SW 1271 (cell line): ENCODE measurements at places on chromosomes 1 and 21.

- no peak for DNase-seq
Observed at GRCh38 chr1:117589544-117589943, 16.3 kb upstream of the TENT5C start.

DNA sequence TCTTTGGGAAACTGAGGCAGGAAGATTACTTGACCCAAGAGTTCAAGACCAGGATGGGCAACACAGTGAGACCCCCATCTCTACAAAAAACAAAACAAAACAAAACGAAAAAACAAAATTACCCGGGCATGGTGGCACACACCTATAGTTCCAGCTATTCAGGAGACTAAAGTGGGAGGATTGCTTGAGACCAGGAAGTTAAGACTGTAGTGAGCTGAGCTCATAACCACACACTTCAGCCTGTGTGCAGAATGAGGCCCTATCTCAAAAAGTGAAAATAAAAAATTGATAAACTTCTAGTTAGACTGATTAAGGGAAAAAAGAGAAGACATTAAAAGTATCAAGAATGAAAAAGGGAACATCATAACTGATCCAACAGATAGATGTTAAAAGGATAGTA, 154.0 kb downstream of the RHOU start:
- DNase-seq = no peak

GRCh38 chr21:34609244-34609932, 5.5 kb downstream of the RCAN1 start:
- DNase-seq = no peak

DNA sequence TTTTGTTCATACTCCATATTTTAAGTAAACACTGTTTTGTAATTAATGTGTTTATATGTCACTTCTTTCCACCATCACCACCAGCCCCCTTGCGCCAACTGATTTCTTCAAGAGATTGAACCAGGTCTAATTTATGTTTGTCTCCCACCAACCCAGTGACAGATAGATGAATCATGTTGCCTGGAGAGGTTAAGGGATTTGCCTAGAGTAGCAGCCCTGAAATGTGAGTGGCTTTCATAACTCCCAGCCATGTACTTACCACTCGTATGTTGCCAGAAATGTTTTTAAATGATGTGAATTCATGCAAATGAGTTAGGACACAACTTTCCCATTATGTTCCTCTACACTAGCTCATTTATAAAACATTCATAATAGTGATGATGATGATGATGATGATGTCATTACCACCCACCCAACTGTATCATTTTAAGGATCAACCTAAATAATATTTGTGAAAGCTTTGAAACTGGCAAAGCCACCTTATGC, 86.9 kb downstream of the LRRC8D start:
- no peak for DNase-seq

DNA sequence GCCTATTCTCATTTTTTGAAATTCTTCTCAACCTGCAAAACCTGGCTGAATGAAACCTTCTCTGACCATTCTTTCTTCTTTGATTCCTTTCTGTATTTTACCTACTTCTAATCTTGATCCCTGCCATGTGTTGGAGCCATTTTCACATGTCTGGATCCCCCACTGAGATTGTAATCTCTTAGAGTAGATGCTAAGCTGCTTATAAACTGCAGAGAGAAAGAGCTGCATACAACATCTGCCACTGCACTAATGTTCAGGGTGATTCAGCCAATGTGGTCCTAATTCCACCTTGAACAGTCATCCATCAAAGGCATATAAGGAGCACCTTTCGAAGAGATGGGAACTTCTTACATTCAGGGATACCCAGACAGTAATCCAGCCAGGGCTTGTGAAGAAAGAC, 16.2 kb upstream of the DAB1 start:
- no peak for DNase-seq

DNA sequence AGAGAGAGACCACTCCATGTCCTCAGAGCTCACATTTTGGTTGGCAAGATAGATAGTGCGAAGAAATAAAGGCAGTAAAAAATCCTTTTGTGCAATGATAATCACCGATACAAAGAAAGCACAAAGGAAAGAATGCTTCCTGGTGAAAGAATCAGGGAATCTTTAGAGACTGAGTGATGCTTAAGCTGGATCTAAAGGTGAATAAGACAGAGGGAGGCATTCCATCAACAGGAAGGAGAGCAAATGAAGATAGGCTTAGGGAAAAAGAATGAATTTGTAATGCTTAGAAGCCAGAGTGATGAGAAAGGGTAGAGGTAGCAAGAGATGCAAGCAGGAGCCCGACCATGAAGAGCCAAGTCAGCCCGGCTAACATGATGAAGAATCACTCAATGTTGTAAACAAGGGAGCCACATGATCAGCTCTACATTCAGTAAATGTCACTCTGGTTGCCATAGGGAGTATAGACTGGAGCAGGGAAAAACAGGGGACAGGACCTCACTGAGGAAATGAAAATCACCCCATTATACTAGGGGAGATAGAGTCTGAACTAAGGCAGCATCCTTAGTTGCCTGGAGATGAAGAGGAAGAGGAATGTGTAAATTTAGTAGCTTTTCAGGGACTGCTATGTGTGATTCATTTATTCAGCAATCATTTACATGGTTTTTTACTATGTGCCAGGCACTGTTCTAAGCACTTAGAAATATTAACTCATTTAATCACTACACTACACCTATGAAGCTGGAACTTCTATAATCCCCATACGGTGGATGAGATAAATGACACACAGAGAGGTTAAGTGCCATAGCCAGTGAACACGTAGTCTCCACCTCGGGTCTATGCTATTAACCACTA, 402.6 kb upstream of the NFIA start:
- no peak for DNase-seq

DNA sequence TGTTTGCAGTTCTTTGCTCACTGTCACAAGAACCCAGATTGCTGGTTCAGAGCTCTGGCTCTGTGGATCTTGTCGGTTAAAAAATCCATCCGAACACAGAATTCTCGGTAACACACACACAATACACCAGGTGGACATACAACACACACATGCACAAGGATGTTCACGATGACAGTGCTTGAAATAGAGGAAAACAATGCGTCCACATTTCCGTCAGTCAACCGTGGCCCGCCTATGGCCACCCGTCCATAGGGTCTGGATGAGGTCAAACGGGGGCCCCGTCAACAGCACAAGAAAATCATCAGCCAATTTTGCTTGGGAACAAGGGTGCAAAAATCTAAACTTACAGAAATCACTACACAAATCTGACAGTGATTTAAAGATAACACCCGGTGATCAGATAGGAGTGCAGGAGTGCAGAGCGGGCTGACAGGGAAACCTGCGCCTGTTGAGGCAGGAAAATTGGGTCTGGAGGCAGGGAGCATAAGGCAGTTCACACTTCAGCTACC, 50.4 kb upstream of the SLC19A1 start:
- DNase-seq = no peak

DNA sequence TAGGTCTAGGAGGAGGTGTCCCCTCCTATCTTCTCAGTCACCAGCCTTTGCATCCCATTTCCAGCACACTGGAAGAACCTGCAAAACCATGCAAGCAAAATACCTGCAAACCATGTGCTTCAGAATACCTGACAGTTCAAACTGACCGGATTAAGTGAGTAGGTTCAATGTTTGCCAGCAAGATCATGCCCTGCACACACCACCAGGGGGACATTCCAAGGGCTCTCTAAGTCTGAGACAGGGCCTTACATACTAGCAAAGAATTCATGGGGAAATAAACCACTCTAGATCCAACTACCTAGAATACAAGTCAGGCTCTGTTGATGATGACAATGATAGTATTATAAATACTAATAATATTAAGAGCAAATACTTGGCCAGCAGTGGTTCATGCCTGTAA, 27.6 kb downstream of the INPP5B start:
- no peak for DNase-seq

DNA sequence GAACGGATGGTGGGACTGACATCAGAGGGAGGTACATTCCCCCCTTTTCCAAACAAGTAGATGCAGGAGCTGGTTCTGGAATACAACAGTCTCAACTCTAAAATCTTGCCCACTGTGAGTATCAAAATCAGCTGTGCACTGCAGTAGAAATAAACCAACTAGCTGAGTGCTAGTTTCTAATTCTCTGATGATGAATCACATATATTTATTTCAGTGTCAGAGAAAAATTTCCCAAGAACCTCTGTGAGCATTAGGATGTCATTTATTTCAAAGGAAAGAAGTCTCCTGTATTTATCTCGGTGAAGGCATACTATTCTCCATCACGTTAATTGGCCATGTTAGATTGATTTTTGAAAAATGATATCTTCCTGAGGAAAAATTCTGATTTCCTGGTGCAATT, 67.1 kb downstream of the LHX9 start:
- DNase-seq = no peak

GRCh38 chr21:18986197-18986596, 582.6 kb upstream of the TMPRSS15 start:
- no peak for DNase-seq

DNA sequence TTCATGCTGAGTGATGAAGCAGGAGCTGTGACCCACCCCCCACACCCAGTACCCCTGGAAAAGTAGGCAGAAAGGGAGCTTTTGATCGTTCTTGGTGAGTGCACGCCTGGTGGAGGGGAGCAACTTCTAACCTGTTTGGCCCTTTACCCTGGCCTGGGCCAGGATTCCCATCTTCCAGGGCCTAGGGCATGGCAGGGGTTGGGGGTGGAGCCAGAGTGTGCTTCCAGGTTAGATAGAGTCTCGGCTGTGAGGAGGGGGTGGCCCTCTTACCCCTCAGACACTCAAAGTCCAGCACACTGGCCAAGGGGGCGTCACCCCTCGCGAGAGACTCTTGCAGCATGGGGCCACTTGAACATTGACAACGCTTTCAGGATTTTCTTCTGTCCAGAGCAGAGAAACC, 236.6 kb downstream of the GRIK3 start:
- DNase-seq = no peak

DNA sequence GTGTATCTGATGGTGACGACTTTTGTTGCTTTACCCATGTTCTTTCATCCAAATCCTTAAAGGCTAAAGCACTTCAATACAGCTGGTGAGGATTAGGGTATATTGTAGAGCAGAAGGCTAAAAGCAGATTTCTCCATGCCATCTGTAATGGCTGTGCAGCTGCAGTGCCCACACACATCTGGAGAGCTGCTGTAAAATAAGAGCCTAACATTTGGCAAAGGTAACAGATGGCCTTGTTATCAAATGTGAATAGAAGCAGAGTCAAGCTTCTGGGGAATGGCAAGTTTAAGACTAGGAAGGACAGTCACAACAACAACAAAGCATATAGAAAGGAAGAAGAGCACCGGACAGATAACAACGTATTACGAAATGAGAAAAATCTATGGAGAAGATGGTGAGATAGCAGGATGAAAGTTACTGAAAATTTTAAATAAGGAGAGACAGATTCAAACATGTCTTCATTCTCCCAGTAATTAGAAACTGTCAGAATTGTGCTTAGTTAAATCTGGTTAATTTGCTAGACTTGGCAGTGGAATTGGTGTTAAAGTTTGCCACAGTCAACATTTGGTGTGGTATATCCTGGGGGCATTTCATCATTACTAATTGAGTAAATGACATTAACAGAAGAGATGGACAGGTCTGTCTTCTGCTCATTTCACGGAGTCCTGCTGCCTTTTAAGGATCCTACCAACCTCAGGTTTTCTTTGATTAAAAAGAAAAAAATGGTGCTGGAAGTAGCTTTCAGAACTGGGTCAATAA, 1093.2 kb downstream of the ADGRL2 start:
- DNase-seq = no peak

GRCh38 chr1:7552402-7552801, 218.7 kb upstream of the VAMP3 start:
- no peak for DNase-seq

DNA sequence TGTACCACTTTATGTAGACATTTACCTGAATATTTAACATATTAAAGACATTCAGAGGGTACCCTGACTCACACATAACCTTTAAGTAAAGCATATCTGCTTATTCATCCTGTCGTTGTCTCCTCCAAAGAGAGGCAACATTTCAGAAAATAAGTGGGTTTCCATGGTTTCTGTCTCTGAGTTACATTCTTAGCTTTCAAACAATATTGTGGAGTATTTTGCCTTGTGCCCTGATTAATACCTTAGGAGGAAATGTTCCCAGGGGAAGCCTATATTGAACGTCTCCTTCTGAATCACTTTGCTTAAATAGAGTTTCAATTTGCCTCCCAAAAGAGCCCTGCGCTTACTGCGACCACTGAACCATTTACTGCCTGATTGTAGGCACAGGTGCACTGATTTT, 26.1 kb downstream of the PALMD start:
- DNase-seq = no peak
